Effector CD4-positive, alpha-beta T cell (primary cell): ENCODE measurements at places on chromosomes 5 and 9.
A peak's percentile ranks its signal among the peaks of the same experiment; 100 is the strongest.

DNA sequence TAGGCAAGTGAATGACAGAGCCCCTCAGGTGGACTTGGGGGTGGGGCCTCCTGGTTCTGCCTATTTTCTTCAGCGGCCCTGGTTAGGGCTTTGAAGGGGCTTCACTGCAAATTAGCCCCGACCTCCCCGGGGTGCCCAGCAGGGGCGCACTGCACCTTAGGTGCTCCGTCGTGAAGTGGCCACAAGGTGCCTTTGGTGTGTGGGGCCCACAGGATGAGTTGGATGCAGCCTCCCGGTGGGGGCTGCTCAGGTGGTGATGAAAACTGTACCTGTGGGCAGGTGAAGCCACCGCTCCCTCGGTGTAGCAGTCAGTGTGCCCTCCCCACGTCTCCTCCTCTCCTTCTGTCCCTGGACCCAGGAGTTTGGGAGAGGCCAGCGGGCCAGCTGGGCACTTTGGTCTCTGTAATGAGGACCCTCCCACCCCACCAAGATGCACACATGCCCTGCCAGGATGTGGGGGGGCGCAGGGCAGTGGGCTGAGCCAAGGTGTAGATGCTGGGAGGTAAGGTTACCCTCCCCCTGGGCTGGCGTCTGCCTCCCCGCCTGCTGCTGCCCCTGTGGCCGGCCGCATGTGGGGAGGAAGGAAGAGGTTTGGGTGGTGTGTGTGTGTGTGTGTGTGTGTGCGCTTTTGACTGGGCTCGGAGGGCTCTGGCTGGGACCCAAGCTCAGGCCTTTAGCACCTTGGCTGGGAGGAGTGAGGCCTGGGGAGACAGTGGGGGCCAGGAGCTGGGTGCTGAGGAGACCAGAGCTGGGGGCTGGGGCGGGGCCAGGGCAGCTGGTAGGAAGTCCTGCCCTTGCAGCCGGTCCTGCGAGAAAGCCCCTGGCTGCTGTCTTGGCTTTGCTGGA lies 55.6 kb downstream of the RXRA start:
- DNase-seq = peak; percentile 32

GRCh38 chr9:87167161-87167560 lies 219.9 kb upstream of the GAS1 start:
- no peak for DNase-seq

GRCh38 chr5:79886456-79886855 lies 104.6 kb downstream of the MTX3 start:
- no peak for DNase-seq

DNA sequence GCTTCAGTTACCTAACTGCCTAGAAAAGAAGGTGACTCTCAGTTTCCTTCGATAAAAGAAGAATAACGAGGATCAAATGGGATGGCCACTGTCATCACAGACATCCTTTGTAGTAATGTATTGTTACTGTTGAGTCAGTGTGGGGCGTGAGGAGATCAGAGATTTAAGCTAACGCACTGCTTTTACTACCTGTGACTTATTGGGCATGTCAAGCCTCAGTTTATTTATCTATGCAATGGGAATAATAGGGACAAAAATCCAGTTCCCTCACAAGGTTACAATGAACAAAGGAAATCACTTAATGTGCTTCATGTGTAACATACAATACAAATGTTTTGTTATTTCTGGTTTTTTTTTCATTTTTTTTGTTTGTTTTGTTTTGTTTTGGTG lies 255 bp upstream of the TRPM6 start:
- no peak for DNase-seq

GRCh38 chr5:152164860-152165259 lies 240.2 kb upstream of the GLRA1 start:
- DNase-seq = no peak

DNA sequence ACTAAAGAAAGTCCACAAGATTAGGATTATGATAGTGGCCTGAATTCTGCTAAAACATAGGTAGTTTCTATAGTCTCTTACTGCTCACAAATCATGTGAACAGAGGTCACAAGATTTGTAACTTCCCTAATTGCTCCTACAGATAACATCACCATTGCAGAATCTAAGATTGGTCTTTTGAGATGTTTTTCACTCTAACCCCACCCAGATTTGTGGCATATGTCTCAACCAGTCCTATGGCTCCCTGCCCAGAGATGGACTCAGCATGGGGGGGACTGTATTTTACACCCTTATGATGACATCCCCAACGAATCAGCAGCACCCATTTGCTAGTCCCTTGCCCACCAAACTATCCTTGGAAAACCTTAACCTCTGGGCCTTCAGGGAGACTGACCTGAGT lies 1046.2 kb downstream of the CDH12 start:
- DNase-seq = no peak

GRCh38 chr9:77753180-77753579 lies 105.1 kb upstream of the GNA14 start:
- no peak for DNase-seq

- no peak for DNase-seq
Measured at GRCh38 chr5:3389471-3390026, 206.1 kb upstream of the IRX1 start.

DNA sequence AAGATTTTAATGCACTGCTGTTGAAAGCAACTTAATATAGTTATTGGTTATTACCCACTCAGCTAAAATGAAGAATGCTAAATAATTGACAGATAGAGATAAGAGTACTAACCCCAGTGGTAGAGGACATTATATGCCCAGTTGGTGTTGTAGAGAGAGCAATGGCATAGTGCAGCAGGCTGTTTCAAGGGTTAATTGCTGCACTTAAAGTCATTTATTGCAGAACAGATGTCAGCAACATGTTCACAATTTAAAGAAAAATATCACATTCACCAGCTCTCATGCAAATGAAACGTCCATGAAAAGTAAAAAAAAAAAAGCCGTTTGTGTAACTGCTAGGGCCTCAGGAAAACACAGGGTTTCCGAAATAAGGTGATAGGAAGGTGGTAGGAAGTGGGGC lies 254.6 kb downstream of the MTRR start:
- DNase-seq = no peak
